Neural crest cell (in vitro differentiated cells): ENCODE measurements at places on chromosomes 7 and 10. TPM values are rescaled to one million over a fixed set of nuclear protein-coding genes. Genes with fewer than 3 reads are reported as not detected.
A peak's percentile ranks its signal among the peaks of the same experiment; 100 is the strongest.

- H3K27me3 ChIP-seq: no peaks in the 10 kb centered on the region
- no peak overlapping the region for H3K4me3 ChIP-seq
- H3K36me3 ChIP-seq: no peaks in the 10 kb centered on the region
These were observed 93.5 kb downstream of the NRP1 start for GRCh38 chr10:33240931-33241330.

GRCh38 chr7:78427209-78427608 lies 628.6 kb downstream of the PHTF2 start:
- no peak overlapping the region for H3K4me3 ChIP-seq
- DNase-seq: no peak
- H3K27ac ChIP-seq: no peak overlapping the region
- peaks cover 5% of the 10 kb centered on the region for H3K4me1 ChIP-seq
- H3K27me3 ChIP-seq: no peaks in the 10 kb centered on the region
- no peaks in the 10 kb centered on the region for H3K36me3 ChIP-seq

DNA sequence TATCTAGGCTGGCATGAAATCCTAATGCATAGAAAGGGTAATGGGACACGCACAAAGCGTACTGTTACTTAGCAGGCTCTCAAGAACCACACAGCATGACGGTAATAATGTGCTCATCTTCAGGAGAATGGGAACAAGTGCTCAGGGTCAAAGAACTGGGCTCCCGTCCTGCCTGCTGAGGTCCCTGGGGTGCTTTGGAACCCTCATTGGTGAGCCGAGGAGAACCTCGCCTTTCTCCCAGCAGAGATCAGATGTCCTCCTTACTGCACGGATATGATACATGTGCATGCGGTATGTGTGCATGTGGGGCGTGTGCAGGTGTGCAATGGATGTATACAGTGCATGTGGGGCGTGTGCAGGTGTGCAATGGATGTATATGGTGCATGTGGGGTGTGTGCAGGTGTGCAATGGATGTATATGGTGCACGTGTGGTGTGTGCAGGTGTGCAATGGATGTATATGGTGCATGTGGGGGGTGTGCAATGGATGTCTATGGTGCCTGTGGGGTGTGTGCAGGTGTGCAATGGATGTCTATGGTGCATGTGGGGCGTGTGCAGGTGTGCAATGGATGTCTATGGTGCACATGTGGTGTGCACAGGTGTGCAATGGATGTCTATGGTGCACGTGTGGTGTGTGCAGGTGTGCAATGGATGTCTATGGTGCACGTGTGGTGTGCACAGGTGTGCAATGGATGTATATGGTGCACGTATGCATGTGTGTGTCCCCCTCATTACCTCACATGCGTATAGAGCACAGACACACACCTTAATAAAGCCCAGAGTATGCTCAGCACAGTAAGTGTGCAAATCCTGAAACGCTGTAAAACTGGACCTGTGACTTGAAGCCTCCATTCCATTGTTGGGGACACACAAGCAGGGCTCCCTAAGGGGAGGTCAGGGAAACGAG lies 336.3 kb downstream of the PTPRN2 start:
- H3K27ac ChIP-seq: no peak overlapping the region
- no peaks in the 10 kb centered on the region for H3K36me3 ChIP-seq
- no peak for DNase-seq

The PKD2L1 gene
- 0.14 TPM in 1 of 2 replicates, not detected in the other for total RNA-seq

DNA sequence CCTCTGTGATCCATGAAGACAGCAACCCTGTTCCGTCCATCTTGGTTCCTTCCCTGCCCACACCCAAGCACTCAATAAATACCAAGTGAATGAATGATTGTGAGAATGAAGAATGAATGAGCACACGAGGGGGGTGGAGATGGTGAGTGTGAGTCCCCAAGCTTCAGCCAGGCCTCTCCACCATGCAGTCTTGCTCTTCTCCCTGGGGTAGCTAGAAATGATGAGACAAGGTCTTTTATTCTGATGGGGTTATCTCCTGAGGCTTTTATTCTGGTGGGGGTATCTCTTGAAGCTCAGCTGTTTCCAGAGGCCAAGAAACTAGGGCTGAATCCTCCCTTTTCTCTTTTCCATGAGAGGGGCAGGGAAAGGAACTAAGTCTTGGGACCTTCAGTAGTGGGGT lies 57.0 kb downstream of the ELFN1 start:
- H3K27ac ChIP-seq: no peak overlapping the region
- DNase-seq: no peak
- peaks cover 8% of the 10 kb centered on the region for H3K4me1 ChIP-seq
- no peaks in the 10 kb centered on the region for H3K27me3 ChIP-seq
- no peak overlapping the region for H3K4me3 ChIP-seq

DNA sequence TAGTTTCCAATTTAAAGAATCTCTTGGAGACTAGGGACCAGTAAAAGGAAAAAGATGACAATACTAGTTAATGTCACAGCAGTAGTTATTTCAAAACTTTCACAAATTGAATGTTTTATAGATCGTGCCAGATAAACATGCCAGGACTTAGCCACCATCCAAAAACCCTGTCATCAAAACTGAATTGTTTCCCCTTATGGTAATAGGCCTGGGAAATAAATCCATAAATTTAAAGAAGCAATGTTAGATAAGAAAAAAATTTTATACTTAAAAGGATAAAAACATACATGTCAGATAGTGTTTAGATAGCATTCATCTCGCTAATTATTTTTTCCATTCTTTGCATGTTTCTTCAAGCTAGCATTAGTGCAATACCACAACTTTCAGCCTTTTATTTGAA lies 71.2 kb downstream of the SUGCT start:
- H3K4me3 ChIP-seq: no peak overlapping the region
- H3K27ac ChIP-seq: no peak overlapping the region
- H3K36me3 ChIP-seq: no peaks in the 10 kb centered on the region
- H3K4me1 ChIP-seq: no peaks in the 10 kb centered on the region

DNA sequence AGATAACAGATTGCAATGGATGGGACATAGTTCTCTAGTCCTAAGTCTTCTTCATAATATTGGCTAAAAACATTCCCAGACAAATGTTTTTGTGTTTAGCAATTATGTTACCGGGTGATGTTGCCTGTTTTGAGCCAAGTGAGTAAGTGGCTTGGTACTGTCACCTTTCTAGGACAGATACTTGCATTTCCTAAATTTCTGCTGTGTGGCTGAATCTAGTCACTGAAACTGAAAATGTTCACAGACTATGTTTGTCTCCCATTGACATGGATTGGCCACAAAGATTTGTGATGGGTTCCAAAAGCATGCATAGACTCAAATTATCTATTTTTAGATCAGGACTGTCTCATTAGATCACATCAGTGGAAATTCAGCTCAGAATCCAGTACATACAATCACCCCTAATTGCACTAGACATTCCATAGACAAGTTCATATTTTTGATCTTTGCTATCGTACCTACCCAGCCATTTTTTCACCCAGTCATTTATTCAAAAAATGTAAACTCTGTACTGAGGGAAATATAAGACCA lies 1222.1 kb upstream of the AUTS2 start:
- H3K27me3 ChIP-seq: no peaks in the 10 kb centered on the region
- no peak for DNase-seq
- no peaks in the 10 kb centered on the region for H3K4me1 ChIP-seq
- no peaks in the 10 kb centered on the region for H3K36me3 ChIP-seq

- H3K27ac ChIP-seq: no peak overlapping the region
- H3K4me3 ChIP-seq: peak overlapping the region; percentile 25
- peaks cover 21% of the 10 kb centered on the region for H3K4me1 ChIP-seq
- peaks cover 7% of the 10 kb centered on the region for H3K36me3 ChIP-seq
- no peak for DNase-seq
These were observed 3.5 kb downstream of the AIMP2 start for GRCh38 chr7:6012355-6013104.

DNA sequence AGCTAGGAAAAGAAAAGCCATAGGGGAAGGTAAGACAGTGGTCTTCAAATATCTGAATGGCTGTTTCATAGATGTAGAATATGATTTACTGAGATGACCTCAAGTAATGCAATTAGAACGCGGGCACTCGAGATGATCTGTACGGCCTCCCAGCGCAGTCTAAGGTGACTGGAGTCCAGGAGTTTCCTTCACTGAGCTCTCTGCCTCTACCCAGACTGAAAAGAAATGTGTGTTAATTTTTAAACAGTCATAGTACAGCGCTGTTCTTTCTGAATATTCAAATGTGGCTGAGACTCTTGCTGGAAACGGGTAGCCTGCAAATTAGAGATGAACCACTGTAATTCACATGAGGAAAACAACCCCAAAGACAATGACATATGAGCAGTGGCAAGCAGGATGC lies 562.4 kb upstream of the AUTS2 start:
- no peak overlapping the region for H3K4me3 ChIP-seq
- H3K36me3 ChIP-seq: no peaks in the 10 kb centered on the region
- DNase-seq: no peak
- H3K4me1 ChIP-seq: no peaks in the 10 kb centered on the region
- H3K27ac ChIP-seq: peak overlapping the region; percentile 29

- H3K27me3 ChIP-seq: peaks cover 47% of the 10 kb centered on the region
- H3K4me1 ChIP-seq: peaks cover 12% of the 10 kb centered on the region
- H3K4me3 ChIP-seq: peak overlapping the region; percentile 97
- no peak for DNase-seq
- H3K36me3 ChIP-seq: peaks cover 11% of the 10 kb centered on the region
These were observed 828 bp upstream of the CFAP70 start for GRCh38 chr10:73359492-73359891.

GRCh38 chr10:95350830-95351228 lies 60.0 kb upstream of the PDLIM1 start:
- no peaks in the 10 kb centered on the region for H3K27me3 ChIP-seq
- H3K4me1 ChIP-seq: peaks cover 12% of the 10 kb centered on the region
- no peak overlapping the region for H3K27ac ChIP-seq
- DNase-seq: no peak
- H3K36me3 ChIP-seq: no peaks in the 10 kb centered on the region

DNA sequence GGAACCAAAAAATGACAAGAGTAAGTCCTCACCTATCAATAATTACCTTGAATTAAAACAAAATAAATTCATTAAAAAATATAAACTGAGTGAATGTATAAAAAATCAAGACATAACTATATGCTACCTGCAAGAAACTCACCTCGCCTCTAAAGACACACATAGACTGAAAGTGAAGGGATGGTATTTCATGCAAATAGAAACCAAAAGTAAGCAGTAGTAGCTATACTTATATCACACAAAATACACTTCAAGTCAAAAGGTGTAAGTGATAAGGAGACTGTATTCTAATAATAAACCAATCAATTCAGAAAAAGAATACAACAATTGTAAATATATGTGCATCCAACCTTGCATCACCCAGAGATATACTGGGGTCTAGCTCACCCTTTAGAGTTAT lies 332.6 kb downstream of the SH2D4B start:
- DNase-seq: no peak
- H3K36me3 ChIP-seq: peaks cover 2% of the 10 kb centered on the region
- no peaks in the 10 kb centered on the region for H3K4me1 ChIP-seq
- no peak overlapping the region for H3K27ac ChIP-seq

The ATP6V0A4 gene
- total RNA-seq: not detected in 2 replicates

The ARPC1B gene
- 67.7 and 71.6 TPM in 2 replicates for total RNA-seq

GRCh38 chr10:4506095-4506494 lies 319.9 kb upstream of the AKR1E2 start:
- H3K4me1 ChIP-seq: peaks cover 6% of the 10 kb centered on the region
- H3K4me3 ChIP-seq: no peak overlapping the region
- DNase-seq: no peak

DNA sequence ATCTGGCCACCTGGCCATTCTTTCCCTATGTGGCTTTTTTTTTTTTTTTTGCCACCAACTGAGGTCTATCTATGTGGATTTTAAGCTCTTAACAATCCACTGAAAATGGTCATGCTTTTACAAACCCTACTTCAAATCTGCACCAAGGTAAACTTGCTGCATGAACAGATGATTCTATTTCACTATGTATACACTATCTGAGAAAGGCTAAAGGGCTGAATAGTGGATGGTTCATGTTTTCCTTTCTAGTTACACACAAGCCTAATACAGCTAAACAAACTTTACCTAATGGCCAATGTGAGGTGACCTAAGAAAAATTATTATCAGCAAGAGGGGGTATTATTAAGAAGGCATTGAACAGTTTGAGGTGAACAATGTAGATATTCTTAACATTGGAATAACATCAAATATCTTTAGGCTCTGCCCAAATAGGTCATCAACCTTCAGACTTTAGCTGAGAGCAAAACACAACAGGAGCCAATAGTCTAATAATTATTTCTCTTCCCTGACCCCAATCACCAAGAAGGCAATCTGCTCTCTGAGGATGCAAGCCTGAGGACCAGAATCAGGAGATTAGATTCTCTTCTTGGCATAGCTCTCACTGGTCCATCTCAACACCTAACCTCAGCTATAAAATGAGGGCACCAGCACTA lies 160.1 kb downstream of the CPEB3 start:
- H3K27me3 ChIP-seq: no peaks in the 10 kb centered on the region
- no peak for DNase-seq
- H3K4me3 ChIP-seq: no peak overlapping the region
- no peaks in the 10 kb centered on the region for H3K4me1 ChIP-seq

- DNase-seq: no peak
- no peak overlapping the region for H3K27ac ChIP-seq
- no peaks in the 10 kb centered on the region for H3K27me3 ChIP-seq
- H3K4me1 ChIP-seq: peaks cover 2% of the 10 kb centered on the region
- H3K36me3 ChIP-seq: peaks cover 2% of the 10 kb centered on the region
- no peak overlapping the region for H3K4me3 ChIP-seq
These were observed 414.0 kb downstream of the PHTF2 start for GRCh38 chr7:78212476-78213060.

GRCh38 chr10:132225073-132225848 lies 38.5 kb downstream of the DPYSL4 start:
- peaks cover 4% of the 10 kb centered on the region for H3K4me1 ChIP-seq
- no peak overlapping the region for H3K27ac ChIP-seq
- H3K36me3 ChIP-seq: peaks cover 3% of the 10 kb centered on the region
- DNase-seq: no peak
- no peaks in the 10 kb centered on the region for H3K27me3 ChIP-seq

The SP8 gene
- 33.7 and 34.1 TPM in 2 replicates for total RNA-seq

The OR2A1 gene
- total RNA-seq: 0.19 TPM in 1 of 2 replicates, not detected in the other
